Activated naive CD8-positive, alpha-beta T cell treated with anti-CD3 and anti-CD28 coated beads for 36 hours (primary cell): ENCODE measurements at places on chromosomes 1 and 21.

DNA sequence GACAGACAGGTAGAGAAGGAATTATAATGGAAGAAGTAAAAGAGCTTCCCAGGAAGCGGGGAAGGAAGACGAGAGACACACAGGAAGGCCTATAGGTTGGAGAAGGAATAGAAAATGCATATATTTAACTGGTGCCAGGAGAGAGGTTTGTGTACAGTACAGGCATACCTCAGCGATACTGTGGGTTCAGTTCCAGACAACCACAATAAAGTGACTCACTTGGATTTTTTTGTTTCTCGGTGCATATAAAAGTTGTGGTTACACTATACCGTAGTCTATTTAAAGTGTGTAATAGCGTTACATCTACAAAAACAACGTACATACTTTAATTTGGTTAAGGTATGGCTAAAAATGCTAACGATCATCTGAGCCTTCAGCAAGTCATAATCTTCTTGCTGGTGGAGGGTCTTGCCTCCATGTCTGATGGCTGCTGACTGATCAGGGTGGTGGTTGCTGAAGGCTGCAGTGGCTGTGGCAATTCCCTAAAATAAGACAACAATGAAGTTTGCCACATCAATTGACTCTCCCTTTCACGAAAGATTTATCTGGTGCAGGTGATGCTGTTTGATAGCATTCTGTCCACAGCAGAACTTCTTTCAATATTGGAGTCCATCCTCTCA lies 16.0 kb downstream of the YARS1 start:
- H3K27ac ChIP-seq: peak overlapping the region; percentile 84
- peaks cover 72% of the 10 kb centered on the region for H3K36me3 ChIP-seq
- DNase-seq: peak; percentile 49
- no peaks in the 10 kb centered on the region for H3K27me3 ChIP-seq
- peak overlapping the region; percentile 45 for H3K4me3 ChIP-seq

DNA sequence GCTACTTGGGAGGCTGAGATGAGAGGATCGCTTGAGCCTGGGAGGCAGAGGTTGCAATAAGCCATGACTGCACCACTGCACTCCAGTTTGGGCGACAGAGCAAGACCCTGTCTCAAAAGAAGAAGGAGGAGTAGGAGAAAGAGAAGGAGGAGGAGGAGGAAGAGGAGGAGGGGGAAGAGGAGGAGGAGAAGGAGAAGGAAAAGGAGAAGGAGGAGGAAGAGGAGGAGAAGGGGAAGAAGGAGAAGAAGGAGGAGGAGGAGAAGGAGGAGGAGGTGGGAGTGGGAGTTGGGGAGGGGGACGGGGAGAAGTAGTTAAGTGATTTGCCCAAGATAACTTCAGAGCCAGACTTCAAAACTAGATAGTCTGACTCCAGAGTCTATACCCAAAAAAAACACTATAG lies 55.5 kb upstream of the FOXD3 start:
- peaks cover 44% of the 10 kb centered on the region for H3K27me3 ChIP-seq
- no peaks in the 10 kb centered on the region for H3K36me3 ChIP-seq
- no peak overlapping the region for H3K27ac ChIP-seq
- no peaks in the 10 kb centered on the region for H3K4me1 ChIP-seq

DNA sequence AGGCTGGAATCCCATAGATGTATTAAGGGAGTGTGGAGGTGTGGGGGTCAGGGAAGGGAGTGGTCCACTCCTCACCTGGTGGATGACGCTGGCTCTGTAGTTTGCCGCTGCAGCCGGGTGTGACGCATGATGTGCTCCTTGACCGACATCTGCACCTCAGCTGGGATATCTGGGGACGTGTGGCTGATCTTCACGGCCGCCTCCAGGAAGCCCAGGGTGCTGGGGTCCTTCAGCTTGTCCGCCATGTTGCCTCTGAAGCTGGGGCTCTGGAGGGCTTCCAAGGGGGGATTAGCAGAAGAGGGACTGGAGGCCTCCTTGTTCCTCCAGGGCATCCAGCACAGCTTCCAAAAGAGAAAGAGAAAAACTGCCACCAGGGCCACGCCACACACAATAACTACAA lies 14.1 kb downstream of the SYT6 start:
- H3K27ac ChIP-seq: no peak overlapping the region
- no peak for DNase-seq
- H3K4me3 ChIP-seq: no peak overlapping the region
- H3K27me3 ChIP-seq: peaks cover 3% of the 10 kb centered on the region
- H3K4me1 ChIP-seq: no peaks in the 10 kb centered on the region

DNA sequence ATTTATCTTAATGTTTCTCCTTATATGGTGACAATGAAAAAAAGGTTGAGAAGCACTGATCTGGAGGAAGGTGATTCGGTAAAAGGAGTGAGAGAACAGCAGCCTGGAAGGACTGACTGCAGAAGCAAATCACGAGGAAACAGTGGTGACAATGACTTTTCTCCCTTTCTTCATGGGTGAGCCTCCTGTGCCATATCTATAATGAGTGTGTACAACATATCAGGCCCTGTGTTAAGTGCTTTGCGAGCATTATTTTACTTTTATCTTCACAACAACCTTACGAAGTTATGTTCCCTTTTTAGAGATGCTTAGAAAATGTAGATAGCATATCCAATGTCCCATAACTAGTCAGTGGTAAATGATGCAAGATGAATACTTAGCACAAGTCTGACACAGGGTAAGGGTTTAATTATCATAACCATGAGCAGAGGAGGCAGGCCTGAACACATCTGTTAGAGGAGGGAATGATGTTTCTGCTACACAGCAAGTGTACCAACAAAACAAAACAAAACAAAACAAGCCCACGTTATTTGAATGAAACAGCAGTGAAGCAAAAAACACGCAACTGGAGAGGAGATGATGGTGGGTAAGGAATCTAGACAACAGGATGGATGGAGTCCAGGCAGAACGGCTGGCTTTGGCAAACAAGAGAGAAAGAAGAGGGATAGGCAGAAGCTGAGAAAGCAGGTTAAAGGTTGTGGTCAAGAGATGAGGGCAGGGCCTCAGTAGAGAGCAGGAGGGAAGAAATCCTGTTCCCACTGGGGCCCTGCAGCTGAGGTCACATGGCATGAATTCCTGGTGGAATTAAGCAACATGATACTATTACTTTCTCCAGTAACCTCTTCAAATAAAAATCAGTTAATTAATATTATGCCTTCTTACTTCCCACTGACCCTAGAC lies 29.6 kb downstream of the GNG12 start:
- no peak for DNase-seq
- no peak overlapping the region for H3K27ac ChIP-seq
- H3K4me3 ChIP-seq: no peak overlapping the region
- peaks cover 51% of the 10 kb centered on the region for H3K27me3 ChIP-seq

DNA sequence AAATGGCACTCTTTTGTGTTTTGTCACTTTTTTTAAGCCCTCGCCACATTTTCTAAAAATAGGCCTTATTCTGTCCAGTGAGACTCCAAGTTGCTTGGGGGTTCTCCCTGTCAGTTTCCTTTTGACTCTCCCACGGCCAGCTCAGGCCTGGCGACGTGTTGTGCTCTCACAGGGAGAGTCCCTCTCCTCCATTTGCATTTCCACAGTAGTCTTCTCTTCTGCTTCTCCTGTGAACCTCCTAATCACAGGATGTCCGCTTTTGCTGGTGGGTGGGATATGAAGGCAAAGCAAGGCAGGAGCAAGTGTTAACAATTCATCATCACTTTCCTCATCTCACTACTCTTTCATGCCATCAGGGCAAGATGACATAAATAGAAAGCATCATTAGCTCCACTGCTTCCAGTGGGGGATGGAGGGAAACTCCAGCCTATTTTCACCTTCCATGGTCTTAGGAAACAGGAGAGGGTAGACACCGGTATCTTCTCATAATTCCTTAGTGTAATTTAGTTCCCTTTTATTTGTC lies 99.8 kb downstream of the INTS7 start:
- H3K36me3 ChIP-seq: peaks cover 2% of the 10 kb centered on the region
- peak overlapping the region; percentile 49 for H3K4me3 ChIP-seq
- peaks cover 60% of the 10 kb centered on the region for H3K4me1 ChIP-seq
- peaks cover 4% of the 10 kb centered on the region for H3K27me3 ChIP-seq

DNA sequence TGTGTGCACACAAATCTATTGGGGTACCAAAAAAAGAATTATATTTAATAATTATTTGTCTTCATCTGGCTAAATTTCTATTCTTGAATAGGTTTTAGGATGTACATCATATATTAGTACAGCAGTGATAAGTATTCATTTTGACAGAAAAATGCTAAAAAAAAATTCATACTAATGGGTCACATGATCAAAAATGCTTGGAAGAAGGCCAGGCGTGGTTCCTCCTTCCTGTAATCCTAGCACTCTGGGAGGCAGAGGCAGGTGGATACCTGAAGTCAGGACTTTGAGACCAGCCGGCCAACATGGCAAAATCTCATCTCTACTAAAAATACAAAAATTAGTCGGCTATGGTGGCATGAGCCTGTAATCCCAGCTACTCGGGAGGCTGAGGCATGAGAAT lies 26.9 kb upstream of the PTGFRN start:
- no peak overlapping the region for H3K4me3 ChIP-seq
- no peak overlapping the region for H3K27ac ChIP-seq
- H3K4me1 ChIP-seq: peaks cover 8% of the 10 kb centered on the region
- no peaks in the 10 kb centered on the region for H3K36me3 ChIP-seq
- no peaks in the 10 kb centered on the region for H3K27me3 ChIP-seq
- no peak for DNase-seq

DNA sequence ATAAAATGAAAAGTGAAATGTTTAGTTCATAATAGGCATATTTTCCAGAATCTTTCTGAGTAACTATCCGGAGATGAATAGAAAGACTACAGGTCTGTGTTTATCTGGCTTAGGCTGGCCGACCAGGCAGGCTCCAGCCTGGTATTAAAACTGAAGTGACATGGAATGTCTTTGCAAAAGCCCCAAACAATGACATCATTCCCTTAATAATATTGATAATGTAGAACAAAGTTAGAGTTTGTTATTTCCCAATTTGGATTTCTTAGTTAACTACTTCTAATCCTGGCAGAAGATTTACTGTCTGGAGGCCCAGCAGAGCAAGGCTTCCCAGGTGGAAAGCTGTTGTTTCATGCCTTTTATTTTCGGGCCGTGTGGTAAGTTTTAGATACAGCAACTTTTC lies 207.7 kb downstream of the GREM2 start:
- no peaks in the 10 kb centered on the region for H3K36me3 ChIP-seq
- H3K27ac ChIP-seq: no peak overlapping the region
- no peaks in the 10 kb centered on the region for H3K27me3 ChIP-seq
- H3K4me1 ChIP-seq: peaks cover 1% of the 10 kb centered on the region
- H3K4me3 ChIP-seq: no peak overlapping the region
- no peak for DNase-seq

- H3K27me3 ChIP-seq: no peaks in the 10 kb centered on the region
- DNase-seq: no peak
- H3K36me3 ChIP-seq: no peaks in the 10 kb centered on the region
- H3K4me3 ChIP-seq: no peak overlapping the region
- no peak overlapping the region for H3K27ac ChIP-seq
Observed at GRCh38 chr21:44513389-44514217, 26.4 kb downstream of the KRTAP10-1 start.

DNA sequence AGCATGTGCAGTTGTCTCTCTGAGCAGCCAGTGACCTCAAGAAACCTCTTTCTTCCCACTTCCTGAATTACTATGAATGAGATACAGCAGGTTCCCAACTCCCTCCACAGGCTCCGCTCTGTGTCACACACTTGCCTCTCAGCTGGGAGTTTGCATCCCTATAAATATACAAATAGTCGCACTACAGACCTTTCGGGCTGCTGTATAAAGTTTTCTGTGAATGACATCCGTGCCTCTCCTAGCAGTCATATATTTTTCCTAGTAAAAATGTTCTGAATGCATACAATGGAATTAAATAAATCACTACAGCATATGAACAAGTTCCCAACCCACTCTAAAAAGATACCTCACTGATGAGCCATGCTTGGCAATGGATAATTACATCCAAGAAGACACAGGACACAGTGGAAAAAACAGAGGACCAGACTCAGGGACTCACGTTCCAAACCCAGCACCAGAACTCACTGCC lies 66.8 kb downstream of the CAPZB start:
- H3K4me3 ChIP-seq: no peak overlapping the region
- peak overlapping the region; percentile 50 for H3K27ac ChIP-seq
- DNase-seq: no peak
- H3K27me3 ChIP-seq: no peaks in the 10 kb centered on the region
- H3K36me3 ChIP-seq: peaks cover 22% of the 10 kb centered on the region
- peaks cover 60% of the 10 kb centered on the region for H3K4me1 ChIP-seq

DNA sequence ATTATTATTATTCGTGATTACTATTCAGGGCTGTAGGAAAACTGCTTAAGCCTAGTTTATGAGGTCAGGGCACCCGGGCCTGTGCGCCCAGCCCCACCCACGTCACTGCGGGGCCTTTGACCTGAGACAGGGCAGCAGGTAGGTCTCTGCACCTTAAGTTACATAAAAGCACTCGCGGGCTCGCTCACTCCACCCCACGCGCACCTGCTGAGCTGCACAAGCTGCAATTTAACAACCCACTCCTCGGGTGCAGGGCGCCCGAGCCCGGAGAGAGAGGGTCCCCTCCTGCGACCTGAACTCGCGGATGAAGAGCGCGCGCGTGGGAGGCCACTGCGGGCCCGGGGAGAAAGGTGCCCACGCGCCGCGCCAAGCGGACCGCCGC lies 477 bp downstream of the ICMT start:
- no peak for DNase-seq
- peaks cover 24% of the 10 kb centered on the region for H3K27me3 ChIP-seq
- H3K4me3 ChIP-seq: peak overlapping the region; percentile 90

DNA sequence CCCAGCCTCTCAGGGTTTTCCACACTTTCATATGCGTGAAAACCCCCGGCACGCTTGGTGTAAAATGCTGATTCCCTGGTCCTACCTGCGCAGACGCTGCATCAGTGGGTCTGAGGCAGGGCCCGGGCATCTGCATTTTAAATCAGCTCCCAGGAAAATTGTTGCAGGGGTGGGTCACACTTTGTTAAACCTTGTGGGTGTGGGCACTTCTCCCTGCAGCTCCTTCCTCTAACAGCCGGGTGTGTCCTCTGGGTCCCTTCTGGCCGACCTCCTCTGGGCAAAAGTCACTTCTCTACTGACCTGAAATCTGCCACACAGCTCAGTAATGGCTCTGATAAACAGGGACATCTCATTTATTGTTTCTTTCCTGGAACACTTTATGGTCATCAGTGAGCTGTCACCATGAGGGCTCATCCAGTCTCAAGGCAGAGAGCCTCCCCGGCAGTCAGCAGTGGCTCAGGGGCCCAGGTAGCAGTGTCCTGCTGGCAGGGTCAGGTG lies 52.8 kb upstream of the TMPRSS2 start:
- no peak overlapping the region for H3K4me3 ChIP-seq
- peaks cover 25% of the 10 kb centered on the region for H3K27me3 ChIP-seq
- no peak for DNase-seq
- peaks cover 4% of the 10 kb centered on the region for H3K4me1 ChIP-seq
- H3K36me3 ChIP-seq: no peaks in the 10 kb centered on the region

DNA sequence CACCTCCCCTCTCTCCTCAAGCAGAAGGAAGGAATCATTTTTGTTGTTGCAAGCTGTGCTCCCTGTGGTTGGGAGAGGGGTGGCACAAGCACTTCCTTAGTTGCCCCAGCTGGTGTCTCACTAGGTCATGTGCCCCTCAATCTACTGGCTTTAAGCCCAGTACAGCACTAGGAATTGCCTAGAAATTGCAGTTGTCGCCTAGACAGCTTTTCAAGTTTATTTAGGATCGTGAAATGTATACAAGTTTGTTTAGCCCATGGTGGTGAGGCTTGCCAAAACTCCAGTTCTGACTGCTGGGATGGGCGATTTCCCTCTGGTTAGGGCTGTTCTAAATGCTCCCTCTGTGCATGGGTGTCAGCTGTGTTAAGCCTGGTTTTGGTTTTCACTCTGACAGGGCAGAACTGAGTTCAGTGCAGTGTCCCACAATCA lies 126.8 kb upstream of the ZNF644 start:
- DNase-seq: no peak
- no peaks in the 10 kb centered on the region for H3K36me3 ChIP-seq
- no peaks in the 10 kb centered on the region for H3K4me1 ChIP-seq
- H3K27me3 ChIP-seq: peaks cover 14% of the 10 kb centered on the region
- H3K27ac ChIP-seq: no peak overlapping the region
